CD4-positive, alpha-beta T cell treated with Interferon gamma for 1 hour (primary cell): ENCODE measurements at places on chromosomes 16 and 17.

DNA sequence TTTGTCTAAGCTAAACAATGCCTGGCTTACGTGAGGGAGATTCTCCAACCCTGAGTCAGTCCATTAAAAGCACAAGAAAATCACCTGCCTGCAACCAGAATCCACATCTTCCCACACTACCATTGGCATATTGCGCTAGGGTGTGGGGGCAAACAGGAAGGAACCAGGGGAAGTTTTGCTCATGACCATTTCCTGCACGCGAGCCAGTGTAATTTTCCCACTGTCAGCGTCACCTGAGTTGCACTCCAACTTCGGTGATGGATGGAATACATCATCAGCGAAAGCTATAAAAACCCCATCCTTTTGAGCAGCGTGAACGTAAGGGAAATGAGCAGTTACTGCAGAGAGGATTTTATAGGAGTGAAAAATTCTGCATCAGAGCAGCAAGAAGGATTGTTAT is 167.9 kb upstream of the NOL11 start:
- no peak for DNase-seq

- DNase-seq, result no peak
Measured at GRCh38 chr17:29357821-29358232, 32.3 kb upstream of the TAOK1 start.

- DNase-seq, result no peak
Measured at GRCh38 chr16:89827383-89828198, 684 bp upstream of the SPIRE2 start.

- no peak for DNase-seq
Measured at GRCh38 chr16:17585449-17586074, 114.8 kb upstream of the XYLT1 start.

DNA sequence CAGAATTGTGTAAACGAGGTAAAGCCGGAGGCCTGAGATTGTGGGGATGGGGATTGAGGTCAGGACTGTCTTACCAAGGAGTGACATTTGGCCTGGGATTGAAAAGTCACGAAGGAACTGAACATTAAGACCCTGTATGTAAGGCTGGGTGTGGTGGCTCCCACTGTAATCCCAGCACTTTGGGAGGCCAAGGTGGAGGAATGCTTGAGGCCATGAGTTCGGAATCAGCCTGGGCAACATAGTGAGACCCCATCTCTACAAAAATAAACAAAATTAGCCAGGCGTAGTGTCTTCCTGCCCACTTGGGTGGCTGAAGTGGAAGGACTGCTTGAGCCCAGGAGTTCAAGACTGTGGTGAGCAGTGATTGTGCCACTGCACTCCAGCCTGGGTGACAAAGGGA is 75.5 kb downstream of the JPH3 start:
- no peak for DNase-seq

DNA sequence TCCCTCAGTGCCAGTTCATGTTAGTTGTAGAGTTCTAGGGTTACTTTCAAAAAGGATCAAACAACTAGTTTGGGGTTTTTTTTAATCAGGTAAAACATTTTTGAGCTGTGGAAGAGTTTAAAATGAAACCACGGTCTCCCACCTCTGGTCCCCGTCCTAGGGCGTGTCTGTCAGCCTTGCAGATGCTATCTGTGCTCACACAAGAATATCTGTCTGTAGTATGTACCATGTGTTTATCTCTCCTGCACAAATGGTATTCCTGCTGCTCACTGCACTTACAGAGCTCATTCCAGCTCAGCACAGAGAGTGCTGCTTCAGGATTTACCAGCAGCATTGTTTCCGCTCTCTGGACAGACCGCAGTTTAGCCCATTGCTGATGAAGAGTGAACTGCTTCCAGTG is 38.9 kb downstream of the UBN1 start:
- no peak for DNase-seq

GRCh38 chr17:31688701-31689100 is 170.3 kb downstream of the COPRS start:
- DNase-seq, result no peak

DNA sequence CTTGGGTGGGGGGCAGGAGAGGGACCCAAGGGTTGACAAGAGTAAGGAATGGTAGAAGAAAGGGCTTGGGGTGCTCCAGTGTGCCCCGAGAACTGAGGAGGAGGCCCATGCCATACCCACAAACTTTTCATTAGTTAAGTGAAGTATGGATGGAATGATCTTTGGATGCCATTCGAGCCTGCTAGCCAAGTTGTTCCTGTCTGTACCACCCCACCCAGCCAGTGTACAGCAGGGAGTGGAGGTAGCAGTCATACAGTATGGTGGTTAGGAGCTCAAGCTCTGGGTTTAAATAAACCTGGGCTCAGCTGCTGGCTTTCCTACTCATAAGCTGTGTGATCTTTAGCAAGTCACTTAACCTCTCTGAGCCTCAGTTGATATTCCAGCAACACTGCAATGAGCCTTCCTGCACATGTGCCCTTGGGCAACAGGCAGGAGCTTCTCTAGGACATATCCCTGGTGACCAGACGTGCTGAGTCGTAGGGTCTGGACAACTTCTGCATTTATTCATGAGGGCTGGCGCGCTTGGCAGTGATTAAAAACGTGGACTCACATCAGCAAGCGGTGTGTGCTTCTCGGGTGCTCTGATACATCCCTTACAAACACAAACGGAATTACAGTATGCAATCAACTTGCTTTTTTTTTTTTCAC is 22.9 kb downstream of the ITPRIPL2 start:
- peak; percentile 12 for DNase-seq

DNA sequence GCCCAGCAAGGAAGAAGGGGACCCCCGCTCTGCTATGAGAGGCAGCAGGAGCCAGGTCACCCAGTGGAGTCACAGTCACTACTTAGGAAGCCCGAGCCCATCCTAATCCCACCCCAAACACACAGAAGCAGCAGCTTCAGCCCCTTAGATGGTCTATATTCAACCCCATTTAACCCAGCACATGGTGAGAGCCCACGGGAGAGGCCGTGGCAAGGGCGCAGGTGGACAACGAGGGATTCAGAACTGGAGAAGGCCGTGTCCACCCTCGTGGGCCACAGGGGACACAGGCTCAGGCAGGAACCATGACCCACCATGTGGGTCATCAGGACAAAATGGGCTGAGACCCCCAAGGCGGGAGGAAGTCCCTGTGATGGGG is 1.6 kb upstream of the TRPV3 start:
- no peak for DNase-seq

GRCh38 chr17:17079761-17080160 is 37.5 kb downstream of the MPRIP start:
- no peak for DNase-seq

DNA sequence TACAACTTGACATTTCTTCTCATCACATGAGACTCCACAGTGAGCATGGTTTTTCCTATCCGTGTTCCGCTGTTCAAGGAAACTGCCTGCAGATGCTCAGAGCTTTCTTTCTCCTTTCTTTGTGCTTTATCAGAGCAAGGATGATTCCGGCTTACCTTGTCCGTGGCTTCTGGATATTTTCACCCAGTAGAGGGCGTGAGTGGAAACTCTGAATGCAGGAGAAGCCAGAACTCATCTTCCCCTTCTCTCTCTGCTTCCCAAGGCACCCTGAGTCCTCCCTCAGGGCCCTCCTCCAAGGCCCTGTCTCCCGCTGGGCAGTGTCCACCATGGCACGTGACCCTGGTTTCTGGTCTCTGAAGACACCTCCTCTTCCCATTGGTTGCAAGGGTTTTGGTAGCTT is 721.1 kb upstream of the RBFOX1 start:
- no peak for DNase-seq

DNA sequence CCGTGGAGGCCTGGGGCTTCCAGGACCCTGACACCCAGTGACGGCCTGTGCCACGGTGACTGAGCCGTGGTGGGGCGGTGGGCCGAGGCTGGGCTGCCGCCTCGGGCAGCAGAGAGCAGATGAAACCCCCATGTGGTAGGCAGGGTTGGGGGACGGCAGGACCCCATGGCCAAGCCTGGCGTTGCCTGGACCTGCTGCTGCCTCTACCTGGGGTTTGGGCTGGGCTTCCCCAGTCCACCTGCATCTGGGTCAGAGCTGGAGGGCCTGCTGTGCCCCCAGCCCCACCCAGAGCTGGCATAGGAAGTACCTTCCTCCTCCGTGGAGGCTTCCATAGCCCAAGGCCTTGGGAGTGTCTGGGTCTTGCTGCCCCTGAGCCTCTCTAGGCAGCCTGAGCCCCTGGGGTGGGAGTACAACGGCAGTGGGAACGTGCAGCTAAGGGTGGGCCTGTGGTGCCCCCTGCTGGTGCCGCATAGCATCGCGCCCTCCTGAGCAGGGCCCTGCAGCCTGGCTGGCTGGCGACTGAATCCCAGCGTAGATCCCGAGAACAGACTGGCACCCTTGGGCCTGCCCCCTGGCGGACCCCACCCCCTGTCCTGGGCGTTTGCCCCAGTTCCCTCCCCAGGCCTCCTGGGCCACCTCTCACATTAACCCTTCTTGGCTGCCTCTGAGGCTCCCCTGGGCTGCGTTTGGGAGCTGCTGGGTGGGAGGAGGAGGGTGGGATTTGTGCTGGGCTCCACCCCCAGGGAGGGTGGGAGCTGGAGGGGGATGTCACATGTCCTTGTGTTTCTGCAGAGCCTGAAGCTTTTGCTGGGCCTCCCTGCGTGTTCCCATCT is 12.6 kb upstream of the ATP6V0C start:
- DNase-seq, result peak; percentile 74

DNA sequence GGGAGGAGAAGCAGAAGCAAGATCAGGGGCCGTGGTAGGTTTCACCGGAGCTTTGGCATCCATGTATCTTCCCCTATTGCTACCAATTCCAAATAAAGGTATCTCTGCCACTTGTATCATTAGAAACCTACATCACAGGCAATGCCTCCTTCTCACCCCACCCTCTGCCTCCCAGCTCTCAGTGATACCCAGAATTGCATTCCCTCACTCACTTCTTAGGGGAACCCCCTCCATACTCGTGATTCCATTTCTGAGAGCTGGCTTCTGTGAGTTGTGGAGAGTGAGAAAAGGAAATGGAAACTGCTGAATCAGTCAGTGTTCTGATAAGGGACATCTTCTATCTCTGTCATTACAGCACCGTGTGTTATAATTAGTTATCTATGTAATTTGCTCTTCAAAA is 2.3 kb upstream of the CCL3 start:
- no peak for DNase-seq

DNA sequence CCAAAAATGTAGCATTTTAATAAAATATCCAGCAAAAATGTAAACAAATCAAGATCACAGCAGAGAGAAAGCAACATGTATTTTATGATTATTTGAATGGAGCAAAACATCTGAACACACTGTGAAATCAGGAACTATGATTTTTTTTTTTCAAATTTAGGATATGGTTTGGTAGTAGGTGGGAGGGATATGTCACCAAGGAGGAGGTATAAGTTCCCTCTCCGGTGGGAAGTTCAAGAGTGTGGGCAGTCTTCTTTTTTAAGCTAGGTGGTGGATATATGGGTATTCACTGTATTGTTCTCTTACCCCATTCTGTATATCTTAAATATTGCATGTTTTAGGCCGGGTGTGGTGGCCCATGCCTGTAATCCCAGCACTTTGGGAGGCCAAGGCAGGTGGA is 10.2 kb downstream of the CDR2 start:
- DNase-seq, result no peak

- peak; percentile 68 for DNase-seq
Measured at GRCh38 chr16:57899771-57900661, 70.9 kb downstream of the CNGB1 start.

DNA sequence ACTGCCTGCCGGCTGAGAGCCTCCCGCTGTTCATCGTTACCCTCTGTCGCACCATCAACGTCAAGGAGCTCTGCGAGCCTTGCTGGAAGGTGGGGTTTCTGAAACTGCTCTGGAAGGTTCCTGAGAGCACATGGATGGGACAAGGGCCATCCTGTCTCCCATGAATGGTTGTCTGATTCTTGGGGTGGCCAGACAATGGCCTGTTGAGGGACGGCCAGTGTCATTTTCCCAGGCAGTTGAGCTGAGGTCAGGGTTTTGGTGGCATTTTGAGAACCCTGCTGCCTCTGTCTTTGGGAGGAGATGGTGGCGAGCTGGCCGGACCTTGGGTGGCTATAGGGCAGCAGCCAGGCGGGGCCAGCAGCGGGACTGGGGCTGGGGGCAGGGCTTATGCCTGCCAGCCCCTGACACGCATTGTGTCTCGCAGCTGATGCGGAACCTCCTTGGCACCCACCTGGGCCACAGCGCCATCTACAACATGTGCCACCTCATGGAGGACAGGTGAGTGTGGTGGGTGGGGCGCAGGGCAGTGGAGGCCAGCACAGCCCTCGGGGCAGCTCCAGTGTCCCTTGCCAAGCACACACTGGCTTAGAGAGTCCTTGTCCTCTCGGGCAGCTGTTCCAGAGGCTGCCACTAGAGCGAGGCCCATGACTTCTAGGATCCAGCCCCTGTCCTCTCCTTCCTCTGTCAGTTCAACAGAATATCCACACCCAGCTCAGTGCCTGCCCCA is 9.1 kb downstream of the TSC2 start:
- no peak for DNase-seq

GRCh38 chr16:28192806-28193529 is 18.8 kb downstream of the XPO6 start:
- DNase-seq, result peak; percentile 79

DNA sequence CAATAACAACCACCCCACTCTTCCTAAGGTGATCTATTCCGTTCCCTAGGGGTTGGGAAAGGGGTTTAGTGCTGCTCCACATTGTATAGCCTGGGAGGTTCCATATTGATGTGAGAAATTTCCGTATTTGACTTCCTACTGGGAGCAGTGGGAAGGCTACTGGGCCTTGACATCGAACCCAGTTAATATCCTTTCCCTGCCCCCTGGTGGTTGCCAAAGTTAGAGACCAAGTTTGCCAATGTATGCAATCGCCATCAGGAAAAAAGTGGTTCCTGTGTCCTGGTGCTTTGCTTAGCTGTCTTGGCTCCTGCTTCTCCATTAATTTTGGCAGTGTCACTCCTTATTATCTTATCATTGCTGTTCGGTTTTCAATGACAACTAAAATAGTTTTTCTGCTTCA is 914.9 kb downstream of the KCNJ2 start:
- DNase-seq, result no peak

- no peak for DNase-seq
Measured at GRCh38 chr17:80468242-80468641, 8.2 kb downstream of the NPTX1 start.

DNA sequence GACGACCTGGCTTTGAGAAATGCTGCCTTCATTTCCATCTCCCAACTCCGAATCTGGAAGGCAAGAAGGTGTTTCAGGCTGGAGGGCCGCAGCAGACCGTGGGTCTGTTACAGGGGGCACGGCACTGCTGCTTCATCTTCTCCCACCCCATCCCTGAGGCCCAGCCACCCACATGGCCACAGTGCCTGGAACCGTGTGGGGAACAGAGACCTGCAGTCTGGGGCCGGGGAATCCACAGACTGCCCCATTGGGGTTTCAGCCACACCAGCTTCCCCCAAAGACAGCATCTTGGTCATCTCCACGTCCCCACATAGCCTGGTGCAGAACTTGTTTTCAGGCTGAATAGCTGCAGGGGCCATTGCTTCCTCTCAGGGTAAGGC is 74.2 kb downstream of the MRC2 start:
- no peak for DNase-seq
